ENCODE measurements at places on chromosomes 11 and 22. TPM values are rescaled to one million over a fixed set of nuclear protein-coding genes. Genes with fewer than 3 reads are reported as not detected.

The OR52A1 gene
- not detected for total RNA-seq

DNA sequence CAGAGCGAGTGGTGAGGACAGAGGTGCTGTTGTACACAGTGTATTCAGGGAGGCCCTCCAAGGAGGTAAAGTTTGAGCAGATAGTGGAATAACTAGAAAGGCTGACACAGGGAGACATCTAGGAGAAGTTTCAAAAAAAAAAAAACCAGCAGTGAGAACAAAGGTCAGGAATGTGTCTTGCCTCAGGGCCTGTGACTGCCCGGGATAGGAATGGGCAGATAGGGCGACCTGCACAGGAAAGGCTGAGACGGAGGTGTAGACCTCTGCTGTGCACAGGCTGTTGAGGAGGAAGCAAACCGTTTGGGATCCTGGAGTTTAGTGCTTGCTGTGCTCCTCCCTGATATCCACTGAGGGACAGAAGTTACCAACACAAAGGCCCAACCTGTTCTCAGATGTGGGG lies 406.5 kb upstream of the B3GAT1 start:
- no peaks in the 10 kb centered on the region for H3K4me1 ChIP-seq
- H3K27ac ChIP-seq = no peak overlapping the region
- DNase-seq = no peak
- no peaks in the 10 kb centered on the region for H3K27me3 ChIP-seq

GRCh38 chr11:3123305-3123704 lies 41.8 kb downstream of the OSBPL5 start:
- no peaks in the 10 kb centered on the region for H3K36me3 ChIP-seq
- no peaks in the 10 kb centered on the region for H3K4me1 ChIP-seq
- H3K27ac ChIP-seq = no peak overlapping the region
- no peak overlapping the region for H3K4me3 ChIP-seq
- no peak for DNase-seq
- no peaks in the 10 kb centered on the region for H3K27me3 ChIP-seq

DNA sequence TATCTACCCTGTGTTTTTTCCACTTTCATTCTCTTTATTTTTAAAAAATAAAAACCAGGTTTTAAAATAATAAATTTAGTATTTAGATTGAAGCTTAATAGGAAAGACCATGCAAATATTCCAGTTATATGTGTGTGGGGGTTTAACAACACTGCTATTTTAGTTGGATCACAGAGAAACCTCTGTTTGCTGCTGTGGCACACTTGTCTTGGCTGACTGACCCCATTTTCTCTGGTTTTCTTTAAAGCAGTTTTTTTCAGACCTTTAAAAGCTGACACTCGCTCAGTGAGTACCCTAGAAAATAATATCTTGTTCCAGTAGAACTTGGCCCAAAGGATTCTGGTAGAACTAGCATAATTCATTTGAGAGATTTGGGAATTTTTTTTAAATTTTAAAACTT lies 31.6 kb downstream of the ACER3 start:
- no peak for DNase-seq
- no peak overlapping the region for H3K27ac ChIP-seq
- H3K36me3 ChIP-seq = no peaks in the 10 kb centered on the region
- H3K4me3 ChIP-seq = no peak overlapping the region
- H3K4me1 ChIP-seq = no peaks in the 10 kb centered on the region
- H3K27me3 ChIP-seq = no peaks in the 10 kb centered on the region

The CATSPER1 gene
- total RNA-seq = not detected

GRCh38 chr22:44618400-44618799 lies 83.6 kb upstream of the PRR5 start:
- H3K27ac ChIP-seq = no peak overlapping the region
- H3K4me3 ChIP-seq = no peak overlapping the region
- no peaks in the 10 kb centered on the region for H3K27me3 ChIP-seq
- peaks cover 13% of the 10 kb centered on the region for H3K4me1 ChIP-seq

DNA sequence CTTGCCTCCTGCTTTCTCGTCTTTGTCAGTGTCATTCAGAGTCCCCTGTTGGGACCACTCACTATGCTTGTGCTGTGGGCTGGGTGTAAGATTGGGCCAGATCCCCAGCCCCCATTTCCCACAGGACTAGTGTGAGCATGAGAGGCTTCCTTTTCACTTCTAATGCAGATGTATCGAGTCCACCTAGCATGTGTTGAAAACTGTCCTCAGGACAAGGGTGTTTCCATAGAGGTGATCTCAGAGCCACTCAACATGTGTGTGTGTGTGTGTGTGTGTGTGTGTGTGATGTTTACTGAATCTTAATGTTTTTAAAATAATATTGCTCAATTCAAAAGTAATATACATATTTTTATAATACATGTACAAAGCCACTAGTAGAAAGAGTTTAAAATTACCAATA lies 11.4 kb upstream of the CD44 start:
- no peak overlapping the region for H3K27ac ChIP-seq
- no peak overlapping the region for H3K4me3 ChIP-seq
- no peaks in the 10 kb centered on the region for H3K36me3 ChIP-seq
- peaks cover 39% of the 10 kb centered on the region for H3K4me1 ChIP-seq

- H3K4me3 ChIP-seq = no peak overlapping the region
- DNase-seq = no peak
- no peaks in the 10 kb centered on the region for H3K27me3 ChIP-seq
- no peaks in the 10 kb centered on the region for H3K4me1 ChIP-seq
These were observed 187.5 kb downstream of the SWAP70 start for GRCh38 chr11:9851366-9851765.
